ENCODE measurements at places on chromosomes 3 and 15. TPM values are rescaled to one million over a fixed set of nuclear protein-coding genes. Genes with fewer than 3 reads are reported as not detected.

The GP5 gene
- 0.16 TPM for total RNA-seq

DNA sequence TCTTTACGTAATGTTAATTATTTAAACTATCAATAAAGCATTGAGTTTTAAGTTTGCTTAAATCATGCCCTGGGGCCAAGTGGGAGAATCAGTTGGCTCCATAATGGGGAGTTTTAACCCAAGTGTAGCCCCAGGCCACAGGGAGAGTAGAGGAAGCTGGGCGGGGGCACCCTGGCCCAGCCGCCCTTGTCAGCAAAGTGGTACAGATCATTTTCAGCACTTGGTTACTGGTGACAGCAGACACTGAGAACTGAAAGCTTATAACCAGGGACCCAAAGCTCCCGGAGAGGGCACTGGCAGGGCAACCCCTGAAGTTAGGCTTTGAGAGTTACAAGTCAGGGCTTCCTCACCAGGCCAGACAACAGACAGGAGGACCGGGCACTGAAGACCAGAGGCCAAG is 90.6 kb downstream of the SEMA5B start:
- H3K4me3 ChIP-seq = no peak overlapping the region
- DNase-seq = no peak
- H3K27ac ChIP-seq = no peak overlapping the region
- no peaks in the 10 kb centered on the region for H3K4me1 ChIP-seq

DNA sequence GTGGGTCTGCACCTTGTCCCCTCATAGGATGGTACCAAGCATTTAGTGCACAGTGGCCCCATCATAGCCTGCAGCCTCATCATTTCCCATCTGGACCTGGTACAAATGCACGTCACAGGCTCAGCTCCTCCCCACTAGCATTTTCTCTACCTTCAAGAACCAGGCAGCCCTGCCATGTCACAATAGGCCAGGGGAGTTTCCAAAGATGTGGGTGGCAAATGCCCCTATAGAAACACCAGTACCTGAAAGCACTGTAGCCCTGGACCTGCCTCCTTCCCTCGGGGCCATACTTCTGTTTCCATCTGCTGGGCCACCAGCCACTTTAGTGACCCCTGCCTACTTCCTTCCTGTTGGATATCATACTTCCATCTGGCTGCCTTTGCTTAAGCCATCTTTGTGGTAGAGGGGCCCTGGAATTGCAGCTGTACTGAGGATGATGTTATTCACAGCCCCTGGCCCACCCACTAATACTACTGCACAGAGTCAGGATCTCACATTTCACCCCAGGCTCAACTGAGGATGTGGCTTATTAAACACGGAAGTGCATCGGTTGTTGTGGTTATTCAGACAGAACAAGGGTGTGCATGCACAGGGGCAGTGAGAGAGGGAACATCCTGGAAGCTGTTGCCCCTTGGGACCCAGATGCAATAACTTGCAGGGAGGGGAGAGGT is 3.8 kb downstream of the TCTA start:
- peaks cover 4% of the 10 kb centered on the region for H3K4me1 ChIP-seq
- no peak overlapping the region for H3K4me3 ChIP-seq
- H3K27me3 ChIP-seq = no peaks in the 10 kb centered on the region
- no peak for DNase-seq
- no peaks in the 10 kb centered on the region for H3K36me3 ChIP-seq

The GOLGA8G gene
- not detected for total RNA-seq

GRCh38 chr3:12991481-12991837 is 81.8 kb downstream of the IQSEC1 start:
- H3K36me3 ChIP-seq = no peaks in the 10 kb centered on the region
- H3K27me3 ChIP-seq = no peaks in the 10 kb centered on the region
- no peak overlapping the region for H3K27ac ChIP-seq
- no peaks in the 10 kb centered on the region for H3K4me1 ChIP-seq
- no peak overlapping the region for H3K4me3 ChIP-seq
- no peak for DNase-seq

DNA sequence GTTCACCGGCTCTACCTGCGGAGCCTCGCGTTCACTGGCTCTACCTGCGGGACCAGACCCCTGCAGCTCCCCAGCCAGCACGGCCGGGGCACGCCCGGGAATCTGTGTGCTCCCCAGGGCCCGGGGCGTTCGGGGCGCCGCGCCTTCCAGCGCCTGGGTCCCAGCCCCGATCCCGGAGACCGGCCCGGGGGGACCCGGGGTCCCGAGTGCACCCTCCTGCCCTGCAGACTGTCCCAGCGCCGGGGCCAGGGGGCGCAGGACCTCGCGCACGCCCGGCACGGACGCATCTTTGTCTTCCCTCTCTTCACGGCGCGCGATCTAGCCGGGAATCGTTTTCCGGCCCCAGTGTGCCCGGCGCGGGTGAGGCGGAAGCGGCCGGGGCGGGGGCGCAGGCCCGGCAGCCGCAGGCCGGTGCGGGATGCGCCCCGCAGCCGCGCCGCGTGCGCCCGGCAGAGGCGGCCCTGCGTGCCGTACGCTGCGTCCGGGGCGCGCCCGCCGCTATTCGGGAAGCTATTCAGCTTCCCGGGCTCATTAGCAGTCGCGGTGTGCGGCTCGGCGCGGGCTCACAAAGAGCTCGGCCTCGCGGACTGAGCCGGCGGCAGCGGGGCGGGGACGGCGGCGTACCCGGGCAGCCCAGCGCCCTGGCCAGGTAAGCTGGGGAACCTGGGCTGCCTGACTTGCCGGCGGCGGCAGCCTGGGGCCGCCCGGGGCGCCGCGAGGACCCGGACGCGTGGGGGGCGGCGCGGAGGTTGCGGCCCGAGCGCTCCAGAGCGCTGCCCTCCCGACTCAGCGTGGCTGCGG is at the start of gene APBA2:
Gene APBA2 (plus strand): TSS at position 345 of the 801 bp plus-strand sequence. CDS start 167,911 bp downstream, outside the sequence.
- no peaks in the 10 kb centered on the region for H3K36me3 ChIP-seq
- H3K4me3 ChIP-seq = peak within 1 kb of the TSS; percentile 56
- H3K27ac ChIP-seq = no peak within 1 kb of the TSS
- peaks cover 18% of the 10 kb centered on the region for H3K27me3 ChIP-seq
- DNase-seq = no peak

The IL5RA gene
- total RNA-seq = not detected

The ARL14 gene
- total RNA-seq = not detected

GRCh38 chr3:11155341-11156025 is 1.2 kb downstream of the HRH1 start:
- no peaks in the 10 kb centered on the region for H3K27me3 ChIP-seq
- H3K4me1 ChIP-seq = no peaks in the 10 kb centered on the region
- no peaks in the 10 kb centered on the region for H3K36me3 ChIP-seq

The BOC gene
- 48.8 TPM for total RNA-seq

The TGM4 gene
- total RNA-seq = not detected

The GRAMD2A gene
- 0.16 TPM for total RNA-seq

The LHFPL4 gene
- total RNA-seq = not detected

The C3orf49 gene
- not detected for total RNA-seq

The COPG1 gene
- total RNA-seq = 121 TPM

GRCh38 chr15:81098861-81099651 is 35.0 kb upstream of the CFAP161 start:
- no peak overlapping the region for H3K27ac ChIP-seq
- no peaks in the 10 kb centered on the region for H3K4me1 ChIP-seq
- H3K4me3 ChIP-seq = no peak overlapping the region
- no peaks in the 10 kb centered on the region for H3K27me3 ChIP-seq
- no peak for DNase-seq

- peak overlapping the region; percentile 79 for H3K4me3 ChIP-seq
- no peak for DNase-seq
- peak overlapping the region; percentile 98 for H3K27ac ChIP-seq
Measured at GRCh38 chr3:101848326-101848725, 988 bp upstream of the NFKBIZ start.

DNA sequence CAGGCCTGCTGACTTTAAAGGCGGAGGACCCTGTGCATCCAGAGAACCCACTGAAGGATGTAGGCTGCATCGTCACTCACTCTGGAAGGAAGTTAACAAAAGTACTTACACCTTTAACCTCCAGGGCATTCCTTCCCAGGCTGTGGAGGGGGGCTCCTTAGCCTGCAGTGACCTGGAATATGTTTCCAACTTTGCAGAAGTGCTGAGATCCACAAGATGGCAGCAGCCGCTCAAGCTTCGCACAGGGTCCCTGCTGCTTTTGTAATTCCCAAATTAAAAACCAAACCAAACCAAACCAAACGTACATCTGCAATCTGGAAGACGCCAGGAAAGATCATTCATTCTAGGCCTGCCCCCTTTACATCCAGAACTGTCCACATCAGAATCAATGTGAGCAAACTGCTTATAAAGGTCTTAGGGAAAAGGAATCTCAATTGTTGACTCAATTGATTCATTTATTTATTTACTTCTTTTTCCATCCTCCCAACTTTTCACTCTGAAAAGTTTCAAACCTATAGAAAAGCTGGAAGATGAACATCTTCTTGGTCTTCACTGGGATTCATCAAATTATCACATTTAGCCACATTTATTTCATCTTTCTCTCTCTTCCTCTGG is 70.5 kb upstream of the KLHL25 start:
- no peaks in the 10 kb centered on the region for H3K27me3 ChIP-seq
- H3K4me3 ChIP-seq = no peak overlapping the region
- no peaks in the 10 kb centered on the region for H3K4me1 ChIP-seq
- H3K27ac ChIP-seq = no peak overlapping the region

The TNNC1 gene
- total RNA-seq = 3.7 TPM

The ADAM10 gene
- 53.8 TPM for total RNA-seq

DNA sequence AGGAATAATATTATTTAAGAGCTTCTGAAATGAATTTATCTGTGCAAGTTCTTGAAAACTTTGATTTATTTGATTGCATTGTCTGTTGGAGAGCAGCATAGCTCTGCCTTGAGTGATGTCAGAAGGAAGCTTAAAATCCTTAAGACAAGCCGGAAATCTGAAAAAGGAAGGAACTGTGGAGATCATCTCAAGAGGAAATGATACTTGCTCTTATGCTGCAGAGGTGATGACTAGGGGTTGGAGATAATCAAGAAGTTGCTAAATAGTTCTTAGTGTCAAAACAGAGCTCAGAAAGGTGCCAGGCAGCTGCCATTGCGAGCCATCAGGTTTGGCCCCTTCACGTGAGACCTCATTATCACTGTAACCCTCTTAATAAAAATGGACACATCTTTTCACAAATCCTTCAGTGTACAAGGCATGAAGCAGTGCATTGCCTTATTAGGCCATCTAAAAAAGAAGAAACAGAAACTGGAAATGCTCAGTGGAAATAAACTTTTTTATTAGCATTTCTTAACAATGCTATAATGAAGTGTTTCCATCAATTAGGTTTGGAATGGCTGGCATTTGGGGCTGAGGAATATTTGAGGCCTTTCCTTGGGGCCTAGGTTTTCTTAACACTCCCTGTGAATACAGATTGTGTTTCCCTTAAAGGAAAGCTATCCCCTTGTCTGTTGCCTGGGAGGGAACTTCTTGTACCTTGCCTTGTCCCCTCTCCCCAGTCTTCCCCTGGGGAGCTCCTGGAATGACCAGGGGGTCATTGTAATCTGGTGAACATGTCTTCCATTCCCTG is 34.5 kb upstream of the VILL start:
- no peak for DNase-seq
- H3K27me3 ChIP-seq = no peaks in the 10 kb centered on the region
- no peak overlapping the region for H3K4me3 ChIP-seq
- peak overlapping the region; percentile 50 for H3K27ac ChIP-seq
- H3K36me3 ChIP-seq = no peaks in the 10 kb centered on the region

The MESP2 gene
- total RNA-seq = not detected

The CYP11A1 gene
- 4.6 TPM for total RNA-seq

DNA sequence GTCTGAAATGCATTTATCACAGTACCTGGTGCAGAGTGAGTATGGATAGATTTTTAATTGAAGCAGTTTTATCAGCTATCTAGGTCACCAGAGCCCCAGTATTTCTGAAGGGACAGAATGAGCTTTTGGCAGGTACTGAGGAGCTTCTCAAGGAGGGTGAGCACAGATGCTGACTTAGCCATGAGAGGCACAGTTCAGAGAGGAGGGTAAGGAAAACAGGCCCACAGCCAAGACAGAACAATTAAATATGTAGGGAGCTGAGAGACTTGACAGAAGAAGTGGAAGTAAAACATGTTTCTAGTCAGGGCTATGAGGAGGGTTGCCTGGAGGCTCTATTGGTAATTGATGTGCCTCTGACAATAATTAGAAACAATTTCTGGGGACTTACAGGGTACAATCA is 20.1 kb downstream of the ZNF80 start:
- H3K27me3 ChIP-seq = no peaks in the 10 kb centered on the region
- H3K4me1 ChIP-seq = no peaks in the 10 kb centered on the region

GRCh38 chr15:96335411-96336024 is 5.0 kb downstream of the NR2F2 start:
- no peak for DNase-seq
- H3K27ac ChIP-seq = peak overlapping the region; percentile 99
- peak overlapping the region; percentile 79 for H3K4me3 ChIP-seq
- no peaks in the 10 kb centered on the region for H3K27me3 ChIP-seq
- H3K36me3 ChIP-seq = no peaks in the 10 kb centered on the region

The ALG3 gene
- total RNA-seq = 46.5 TPM

The ITIH1 gene
- not detected for total RNA-seq

DNA sequence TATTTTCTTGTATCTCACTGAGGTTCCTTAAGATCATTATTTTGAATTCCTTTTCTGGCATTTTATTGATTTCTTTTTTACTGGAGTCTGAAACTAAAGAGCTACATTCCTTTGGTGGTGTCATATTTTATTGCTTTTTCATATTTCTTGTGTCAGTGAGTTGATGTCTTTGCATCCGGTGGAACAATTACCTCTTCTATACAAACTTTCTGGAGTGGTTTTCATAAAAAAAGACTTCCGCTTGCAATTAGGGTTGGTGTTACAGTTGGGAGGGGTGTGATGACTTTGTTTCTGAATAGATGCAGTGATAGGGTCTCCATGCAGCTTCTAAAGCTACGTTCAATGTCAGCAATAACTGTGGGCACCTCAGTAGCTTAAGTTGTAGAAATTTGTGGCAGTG is 181.7 kb downstream of the LPP start:
- no peak overlapping the region for H3K4me3 ChIP-seq
- no peak for DNase-seq
- H3K27me3 ChIP-seq = no peaks in the 10 kb centered on the region
- no peaks in the 10 kb centered on the region for H3K36me3 ChIP-seq

DNA sequence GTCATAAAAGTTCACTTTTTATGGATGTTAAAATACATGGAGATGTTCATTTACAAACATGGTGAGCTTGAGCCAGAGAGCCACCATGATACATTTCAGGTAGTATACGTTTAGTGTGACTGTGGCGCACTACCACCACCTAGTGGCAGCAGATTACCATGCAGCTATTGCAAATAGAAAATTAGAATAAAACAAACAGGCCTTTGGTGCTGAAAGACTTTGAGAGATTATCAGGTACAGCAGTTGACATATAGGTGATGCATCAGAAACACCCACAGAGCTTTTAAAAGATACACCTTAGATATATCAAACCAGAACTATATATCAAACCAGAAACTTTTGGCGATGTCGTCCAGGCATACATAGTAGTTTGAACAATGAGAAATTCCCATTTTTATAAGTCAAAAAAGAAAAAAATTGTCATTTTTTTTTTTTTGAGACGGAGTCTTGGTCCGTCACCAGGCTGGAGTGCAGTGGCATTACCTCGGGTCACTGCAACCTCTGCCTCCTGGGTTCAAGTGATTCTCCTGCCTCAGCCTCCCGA is 42.0 kb upstream of the ICE2 start:
- H3K4me1 ChIP-seq = no peaks in the 10 kb centered on the region
- no peak overlapping the region for H3K27ac ChIP-seq
- DNase-seq = peak; percentile 73
- H3K4me3 ChIP-seq = no peak overlapping the region
- no peaks in the 10 kb centered on the region for H3K27me3 ChIP-seq
